Activated naive CD4-positive, alpha-beta T cell treated with anti-CD3 and anti-CD28 coated beads for 36 hours (primary cell): ENCODE measurements at places on chromosomes 7 and 10. TPM values are rescaled to one million over a fixed set of nuclear protein-coding genes. Genes with fewer than 3 reads are reported as not detected.
A peak's percentile ranks its signal among the peaks of the same experiment; 100 is the strongest.

AKR1C3 gene
- 0.33 TPM for total RNA-seq

DNA sequence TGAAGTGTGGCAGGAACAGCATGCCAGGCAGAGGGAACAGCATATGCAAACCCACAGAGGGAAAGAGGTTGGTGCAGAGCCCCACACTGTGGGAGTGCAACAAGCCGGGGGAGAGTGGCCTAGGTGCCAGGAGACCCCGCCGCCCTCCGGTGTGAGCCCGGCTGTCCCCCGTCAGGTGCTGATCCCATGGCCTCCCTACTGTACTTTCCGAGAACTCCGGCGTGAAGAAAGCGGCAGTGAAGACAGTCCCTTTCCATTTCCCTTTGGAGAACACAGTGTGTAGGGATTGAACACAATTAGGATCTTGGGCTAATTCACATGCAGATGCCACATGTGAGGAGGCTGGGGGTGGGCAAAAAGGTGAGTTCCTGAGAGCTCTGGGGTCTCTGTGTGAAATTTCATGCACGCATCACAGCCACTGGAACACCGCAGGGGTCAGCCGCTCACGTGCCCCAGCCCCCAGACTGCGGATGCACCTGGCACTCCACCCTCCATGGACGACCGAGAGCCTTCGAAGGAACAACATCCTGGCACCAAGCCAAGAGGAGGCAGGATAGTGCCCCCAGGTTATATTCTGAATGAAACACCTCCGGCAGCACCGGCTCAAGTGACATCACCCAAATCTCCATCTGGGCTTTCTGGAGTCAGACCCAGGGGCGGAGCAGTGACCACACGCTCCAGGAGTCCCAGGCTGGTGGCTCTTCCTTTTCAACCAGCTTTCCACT, 82.1 kb upstream of the PPP2R2D start:
- no peak overlapping the region for H3K27ac ChIP-seq
- no peaks in the 10 kb centered on the region for H3K4me1 ChIP-seq
- no peak for DNase-seq
- peaks cover 2% of the 10 kb centered on the region for H3K27me3 ChIP-seq
- H3K36me3 ChIP-seq: no peaks in the 10 kb centered on the region

CARD11 gene
- 99.4 TPM for total RNA-seq

DNA sequence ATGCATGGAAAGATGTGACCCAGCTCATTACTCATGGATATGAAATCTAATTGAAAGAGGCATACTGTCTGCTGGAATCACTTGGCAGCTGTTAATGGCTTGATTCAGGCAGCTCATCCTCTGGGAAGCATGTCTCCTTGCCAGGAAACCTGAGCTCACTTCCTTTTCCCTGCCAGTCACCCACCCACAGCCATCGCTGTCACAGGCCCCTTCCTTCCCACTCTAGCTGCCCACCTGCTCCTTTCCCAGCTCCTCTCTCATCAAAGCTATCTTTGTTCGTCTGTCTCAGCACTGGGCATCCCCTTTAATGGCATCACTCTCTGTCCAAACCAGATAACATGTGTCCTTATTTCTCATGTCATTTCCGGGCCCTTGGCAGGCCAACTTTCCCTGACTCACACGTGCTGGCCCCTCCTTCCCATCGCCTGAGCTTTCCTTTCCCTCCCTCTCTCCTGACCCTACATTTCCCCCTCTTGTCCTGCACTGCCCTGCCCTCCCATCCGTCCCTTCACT, 721.9 kb downstream of the TNS3 start:
- H3K27ac ChIP-seq: no peak overlapping the region
- no peaks in the 10 kb centered on the region for H3K36me3 ChIP-seq
- H3K4me1 ChIP-seq: no peaks in the 10 kb centered on the region
- H3K4me3 ChIP-seq: no peak overlapping the region

- no peak for DNase-seq
- no peak overlapping the region for H3K4me3 ChIP-seq
- H3K4me1 ChIP-seq: peaks cover 26% of the 10 kb centered on the region
- no peaks in the 10 kb centered on the region for H3K27me3 ChIP-seq
- H3K36me3 ChIP-seq: no peaks in the 10 kb centered on the region
Observed at GRCh38 chr10:938941-939678, 7.6 kb upstream of the LARP4B start.

C7orf25 gene
- total RNA-seq: 0.93 TPM

DNA sequence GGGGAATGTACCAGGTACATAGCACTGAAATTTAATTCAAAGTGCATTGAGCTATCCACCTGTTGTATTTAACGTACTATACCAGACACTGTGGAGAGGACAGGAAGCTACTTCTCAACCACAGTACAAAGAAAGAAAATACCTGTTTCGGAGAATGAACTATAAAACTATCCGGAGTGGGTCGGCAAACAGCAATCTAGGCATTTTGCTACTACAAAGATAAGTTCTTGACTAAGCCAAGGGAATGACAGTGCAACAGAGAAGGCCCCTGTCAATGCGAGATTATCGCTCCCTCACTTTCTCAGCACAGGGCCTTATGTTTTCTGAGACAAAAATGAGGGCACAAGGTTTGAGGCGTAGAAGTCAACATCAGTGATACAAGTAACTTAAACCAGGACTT, 27.4 kb downstream of the SFMBT2 start:
- H3K27me3 ChIP-seq: no peaks in the 10 kb centered on the region
- no peak overlapping the region for H3K4me3 ChIP-seq
- H3K27ac ChIP-seq: peak overlapping the region; percentile 20
- DNase-seq: peak; percentile 34
- peaks cover 23% of the 10 kb centered on the region for H3K36me3 ChIP-seq
- peaks cover 55% of the 10 kb centered on the region for H3K4me1 ChIP-seq

ORAI2 gene
- 16.4 TPM for total RNA-seq

GRCh38 chr7:18558503-18558902, 63.0 kb downstream of the HDAC9 start:
- no peak overlapping the region for H3K27ac ChIP-seq
- H3K27me3 ChIP-seq: no peaks in the 10 kb centered on the region
- H3K4me1 ChIP-seq: no peaks in the 10 kb centered on the region
- DNase-seq: no peak
- H3K4me3 ChIP-seq: no peak overlapping the region

- no peaks in the 10 kb centered on the region for H3K4me1 ChIP-seq
- no peak overlapping the region for H3K4me3 ChIP-seq
- H3K27ac ChIP-seq: no peak overlapping the region
- peaks cover 4% of the 10 kb centered on the region for H3K27me3 ChIP-seq
- DNase-seq: no peak
Observed at GRCh38 chr10:79468841-79469585, 23.6 kb upstream of the ZCCHC24 start.

- H3K27ac ChIP-seq: no peak overlapping the region
Observed at GRCh38 chr7:23938937-23939552, 229.0 kb downstream of the STK31 start.

GRCh38 chr10:119663866-119664698, 12.9 kb downstream of the BAG3 start:
- H3K27me3 ChIP-seq: no peaks in the 10 kb centered on the region
- peaks cover 54% of the 10 kb centered on the region for H3K4me1 ChIP-seq
- H3K36me3 ChIP-seq: peaks cover 7% of the 10 kb centered on the region
- peak overlapping the region; percentile 85 for H3K27ac ChIP-seq
- DNase-seq: peak; percentile 53

DNA sequence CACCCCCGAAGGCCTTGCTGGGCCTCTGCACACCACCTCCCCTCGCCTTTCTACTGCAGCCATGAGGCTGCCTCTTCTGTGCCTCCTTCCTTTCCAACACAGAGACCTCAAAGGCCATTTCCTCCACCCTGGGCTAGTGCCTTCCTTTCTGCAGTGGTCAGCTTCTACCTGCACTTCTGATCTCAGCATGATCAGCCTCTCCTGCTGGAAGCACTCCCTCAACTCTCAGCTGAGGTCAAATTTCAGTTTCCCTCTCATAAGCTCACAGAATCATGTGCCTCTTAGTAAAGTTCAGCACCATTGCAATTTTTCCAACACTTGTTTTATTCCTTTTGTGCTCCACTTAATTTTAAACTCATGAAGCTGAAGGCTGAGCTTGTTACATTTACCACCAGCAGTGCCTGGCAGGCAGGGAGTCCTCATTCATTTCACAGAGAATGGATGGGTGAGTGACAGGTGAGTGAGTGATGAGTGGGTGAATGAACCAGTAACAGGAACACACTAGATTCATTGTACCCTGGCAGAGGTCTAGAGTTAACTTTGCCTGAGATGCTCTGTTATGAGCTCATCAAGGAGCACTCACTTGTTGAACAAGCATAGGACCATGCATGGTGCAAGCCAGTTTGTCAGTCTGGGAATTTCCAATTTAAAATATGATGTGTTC, 124.0 kb upstream of the PRSS58 start:
- no peaks in the 10 kb centered on the region for H3K27me3 ChIP-seq
- no peaks in the 10 kb centered on the region for H3K36me3 ChIP-seq
- peak; percentile 18 for DNase-seq
- H3K4me1 ChIP-seq: peaks cover 26% of the 10 kb centered on the region
- no peak overlapping the region for H3K4me3 ChIP-seq
- peak overlapping the region; percentile 57 for H3K27ac ChIP-seq

PROSER2 gene
- 0.57 TPM for total RNA-seq

- H3K36me3 ChIP-seq: no peaks in the 10 kb centered on the region
- no peak for DNase-seq
- H3K27ac ChIP-seq: no peak overlapping the region
- no peaks in the 10 kb centered on the region for H3K4me1 ChIP-seq
Observed at GRCh38 chr10:123100030-123100762, 35.6 kb upstream of the HMX3 start.

MMS19 gene
- total RNA-seq: 95.0 TPM
